ENCODE measurements at places on chromosomes 16 and 17.

- DNase-seq: no peak
Observed at GRCh38 chr17:50986989-50987660, 121.0 kb upstream of the TOB1 start.

DNA sequence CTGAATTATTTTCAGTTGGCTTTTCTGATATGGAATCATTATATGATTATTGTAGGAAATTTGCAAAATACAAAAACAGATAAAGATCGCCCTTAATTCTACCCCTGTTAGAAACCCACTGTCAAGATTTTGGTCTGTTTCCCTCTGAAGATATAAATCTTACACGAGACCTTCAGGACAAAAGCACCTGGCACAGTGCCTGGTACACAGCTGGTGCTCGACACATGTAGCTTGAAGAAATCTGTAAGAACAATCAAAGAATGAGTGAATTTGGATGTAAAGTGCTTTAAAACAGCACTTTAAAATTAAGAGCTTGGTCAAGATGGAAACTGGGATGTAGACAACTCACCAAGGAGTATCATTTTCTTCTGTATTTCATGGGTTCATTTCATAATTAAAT, 181.1 kb downstream of the C16orf78 start:
- DNase-seq: no peak

DNA sequence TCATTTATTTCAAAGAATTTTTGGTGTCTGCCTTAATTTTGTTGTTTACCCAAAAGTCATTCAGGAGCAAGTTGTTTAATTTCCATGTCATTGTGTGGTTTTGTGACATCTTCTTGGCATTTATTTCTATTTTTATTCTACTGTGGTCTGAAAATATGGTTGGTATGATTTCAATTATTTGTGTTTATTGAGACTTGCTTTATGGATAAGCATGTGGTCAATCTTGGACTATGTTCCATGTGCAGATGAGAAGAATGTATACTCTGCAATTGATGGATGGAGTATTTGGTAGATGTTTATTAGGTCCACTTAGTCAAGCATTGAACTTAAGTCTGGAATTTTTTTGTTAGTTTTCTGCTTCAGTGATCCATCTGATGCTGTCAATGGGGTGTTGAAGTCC, 383.0 kb downstream of the PMP22 start:
- no peak for DNase-seq

- DNase-seq: no peak
Observed at GRCh38 chr17:16383216-16383615, 2.3 kb downstream of the UBB start.

GRCh38 chr17:78789663-78790181, 7.6 kb upstream of the CYTH1 start:
- DNase-seq: no peak

GRCh38 chr16:85549766-85550421, 63.2 kb upstream of the GSE1 start:
- no peak for DNase-seq

GRCh38 chr16:27174007-27174406, 29.3 kb upstream of the KDM8 start:
- DNase-seq: no peak

DNA sequence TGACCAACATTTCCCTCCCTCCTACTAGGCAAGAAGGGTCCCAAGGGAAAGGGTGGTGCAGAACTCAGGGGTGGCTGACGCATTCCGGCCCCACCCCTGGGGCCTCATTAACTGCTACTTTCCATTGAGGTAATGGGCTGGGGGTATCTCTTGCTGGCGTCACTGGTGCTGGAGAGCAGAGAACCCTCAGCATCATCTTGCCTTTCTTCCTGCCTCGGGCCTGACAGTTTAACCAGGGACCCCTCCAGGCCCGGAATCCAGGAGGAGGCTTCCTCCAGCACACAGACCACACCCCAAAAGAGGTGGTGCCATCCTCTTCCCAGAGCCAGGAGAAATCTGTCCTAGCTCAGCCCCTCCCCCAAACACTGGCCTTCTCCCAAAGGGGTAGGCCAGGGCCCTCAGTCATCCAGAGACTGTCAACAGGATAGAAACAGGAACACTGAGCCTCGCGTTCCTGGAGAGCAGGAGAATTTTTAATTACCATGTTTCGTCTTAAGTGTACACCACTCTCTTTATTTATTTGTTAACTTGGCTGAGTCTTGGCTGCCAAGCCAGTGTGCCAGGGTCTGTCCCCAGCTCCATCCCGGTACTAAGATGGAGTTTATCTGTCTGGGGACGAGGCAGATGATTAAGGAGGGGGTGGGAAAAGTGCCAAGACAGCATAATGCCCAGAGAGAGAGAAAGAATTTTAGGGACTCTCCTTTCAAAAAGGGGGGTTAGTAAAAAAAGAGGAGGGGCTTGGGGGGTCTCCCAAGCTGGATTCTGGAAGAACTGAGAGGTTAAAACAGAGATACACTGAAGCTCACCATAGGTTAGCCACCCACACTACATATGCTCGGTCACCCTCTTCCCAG, 5.1 kb downstream of the ETV4 start:
- no peak for DNase-seq

GRCh38 chr16:17335826-17336529, 134.8 kb downstream of the XYLT1 start:
- DNase-seq: peak; percentile 46

GRCh38 chr17:57552114-57552624, 192.9 kb downstream of the CCDC182 start:
- DNase-seq: no peak

DNA sequence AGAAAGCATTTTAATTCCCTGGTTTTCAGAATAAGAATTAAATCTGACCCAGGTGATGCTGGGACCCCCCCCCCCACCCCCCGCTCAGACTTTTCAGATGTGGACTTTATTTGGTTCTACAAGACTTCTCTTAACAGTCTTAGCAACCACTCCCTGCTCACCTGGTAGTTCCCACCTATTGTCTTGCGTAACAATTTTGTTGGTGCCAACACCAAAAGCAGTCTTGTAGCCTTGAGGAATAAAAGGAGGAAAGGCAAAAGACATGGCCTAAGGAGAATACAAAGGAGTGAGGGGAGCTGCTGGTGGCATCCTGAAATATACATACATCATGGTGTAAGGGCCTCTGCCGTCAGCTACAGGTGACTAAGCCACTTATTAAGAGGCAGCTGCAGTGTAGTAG, 5.0 kb downstream of the TTLL6 start:
- no peak for DNase-seq

DNA sequence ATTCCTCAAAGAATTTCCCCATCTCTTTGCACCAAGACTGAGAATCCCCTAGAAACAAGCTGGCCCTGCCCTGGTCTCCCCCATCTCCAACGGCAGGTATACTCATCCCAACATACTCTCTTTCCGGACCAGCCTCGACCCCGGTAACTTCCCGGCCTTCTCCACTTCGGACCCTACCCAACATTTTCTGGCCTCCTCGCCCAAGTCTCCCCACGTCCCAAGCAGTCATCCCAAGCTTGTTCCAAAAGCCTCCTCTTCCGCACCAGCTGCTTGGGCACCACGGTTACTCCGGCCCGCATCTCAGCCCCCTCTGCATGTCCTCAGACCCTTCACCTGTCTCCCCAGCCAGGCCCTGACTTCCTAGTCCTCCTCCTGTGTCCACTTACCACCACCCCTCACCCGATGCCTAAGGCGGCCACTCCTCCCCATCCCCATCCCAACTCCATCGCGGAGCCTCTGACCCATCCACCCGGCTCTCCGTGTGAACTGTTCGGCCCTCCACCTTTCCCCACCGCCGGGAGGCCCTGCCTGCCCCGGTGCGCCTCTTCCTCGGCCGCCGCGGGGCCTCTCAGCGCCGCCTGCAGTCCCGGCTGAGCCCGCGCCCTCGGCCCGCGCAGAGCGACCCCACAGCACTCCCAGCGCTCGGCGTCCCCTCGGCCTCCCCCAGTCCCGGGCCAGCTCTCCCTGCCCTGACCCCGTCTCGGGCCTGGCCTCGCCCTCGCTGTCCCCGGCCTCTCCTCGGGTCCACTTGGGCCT, 994 bp downstream of the PITPNA start:
- no peak for DNase-seq

DNA sequence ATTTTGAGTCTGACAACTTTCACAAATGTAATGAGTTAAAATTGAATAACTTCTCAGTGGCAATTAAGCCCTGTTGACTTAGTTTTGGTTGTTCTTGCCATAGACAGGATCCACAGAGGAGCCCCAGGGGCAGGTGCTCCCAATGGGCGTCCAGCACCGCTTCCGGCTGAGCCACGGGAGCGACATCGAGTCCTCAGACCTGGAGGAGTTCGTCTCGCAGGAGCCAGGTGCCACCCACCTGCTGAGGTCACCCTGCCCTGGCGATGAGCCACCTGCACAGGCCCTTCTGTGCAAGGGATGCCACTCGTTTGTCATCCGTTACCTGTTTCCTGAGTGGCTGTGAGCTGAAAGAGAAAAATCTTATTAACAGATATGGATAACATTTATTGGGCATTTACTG, 10.7 kb downstream of the CCDC40 start:
- no peak for DNase-seq

DNA sequence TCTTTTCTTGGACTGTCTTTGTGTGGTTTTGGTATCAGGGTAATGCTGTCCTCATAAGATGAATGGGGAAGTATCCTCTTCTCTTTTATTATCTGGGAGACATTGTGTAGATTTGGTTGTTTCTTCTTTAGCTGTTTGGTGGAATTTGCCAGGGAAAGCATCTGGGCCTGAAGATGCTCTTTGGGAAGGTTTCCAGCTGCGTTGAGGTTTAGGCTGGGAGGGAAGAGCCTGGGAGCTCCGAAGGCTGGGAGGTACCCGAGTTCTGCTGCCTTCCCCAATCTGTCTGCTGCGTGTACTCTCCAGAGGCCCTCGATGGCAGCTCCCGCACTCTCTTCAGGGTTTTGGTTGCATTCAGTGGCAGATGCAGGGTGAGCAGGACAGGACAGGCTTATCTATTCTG, 25.6 kb upstream of the CRISPLD2 start:
- no peak for DNase-seq

- DNase-seq: no peak
Observed at GRCh38 chr17:33688771-33689170, 395.7 kb upstream of the ASIC2 start.

DNA sequence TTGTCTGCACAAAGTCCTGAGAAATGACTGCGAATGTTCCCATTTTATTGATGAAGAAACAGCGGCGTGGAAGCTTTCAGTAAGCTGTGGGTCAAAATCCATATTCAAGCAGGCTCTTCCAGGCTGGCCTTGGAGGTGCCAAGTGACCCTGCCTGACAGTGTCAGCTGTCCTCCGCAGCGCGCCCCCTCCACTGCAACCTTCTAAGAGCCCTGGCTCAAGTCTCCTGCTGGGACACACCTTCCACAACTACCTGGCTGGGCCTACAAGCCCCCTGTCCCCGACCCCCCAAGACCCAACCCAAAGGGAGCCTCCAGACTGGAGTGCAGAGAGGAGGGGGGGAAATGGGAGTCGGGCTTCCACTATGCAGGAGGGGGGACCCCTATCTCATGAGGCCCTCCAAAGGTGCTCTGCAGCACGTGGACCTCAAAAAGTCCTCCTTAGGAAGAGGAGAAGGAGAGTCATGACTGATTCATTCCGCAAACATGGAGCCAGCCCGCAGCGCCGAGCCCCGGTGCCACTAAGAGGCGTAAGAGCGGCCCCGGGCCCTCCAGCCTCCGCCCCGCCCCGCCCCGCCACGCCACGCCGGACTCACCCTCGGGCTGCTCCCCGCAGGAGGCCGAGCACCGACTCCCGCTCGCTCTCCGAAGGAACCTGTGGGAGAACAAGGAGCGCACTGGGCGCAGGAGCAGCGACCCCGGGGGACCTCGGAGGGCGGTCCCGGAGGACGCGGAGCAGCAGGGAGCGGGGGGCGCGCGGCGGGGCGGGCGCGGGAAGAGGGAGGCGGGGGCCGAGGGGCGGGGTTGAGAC, 574 bp downstream of the MPP3 start:
- DNase-seq: peak; percentile 12

- no peak for DNase-seq
Observed at GRCh38 chr16:23244122-23244521, 58.0 kb upstream of the SCNN1B start.

GRCh38 chr16:55444754-55445485, 34.1 kb upstream of the MMP2 start:
- peak; percentile 98 for DNase-seq

- no peak for DNase-seq
Observed at GRCh38 chr17:40553694-40554534, 11.4 kb downstream of the CCR7 start.

DNA sequence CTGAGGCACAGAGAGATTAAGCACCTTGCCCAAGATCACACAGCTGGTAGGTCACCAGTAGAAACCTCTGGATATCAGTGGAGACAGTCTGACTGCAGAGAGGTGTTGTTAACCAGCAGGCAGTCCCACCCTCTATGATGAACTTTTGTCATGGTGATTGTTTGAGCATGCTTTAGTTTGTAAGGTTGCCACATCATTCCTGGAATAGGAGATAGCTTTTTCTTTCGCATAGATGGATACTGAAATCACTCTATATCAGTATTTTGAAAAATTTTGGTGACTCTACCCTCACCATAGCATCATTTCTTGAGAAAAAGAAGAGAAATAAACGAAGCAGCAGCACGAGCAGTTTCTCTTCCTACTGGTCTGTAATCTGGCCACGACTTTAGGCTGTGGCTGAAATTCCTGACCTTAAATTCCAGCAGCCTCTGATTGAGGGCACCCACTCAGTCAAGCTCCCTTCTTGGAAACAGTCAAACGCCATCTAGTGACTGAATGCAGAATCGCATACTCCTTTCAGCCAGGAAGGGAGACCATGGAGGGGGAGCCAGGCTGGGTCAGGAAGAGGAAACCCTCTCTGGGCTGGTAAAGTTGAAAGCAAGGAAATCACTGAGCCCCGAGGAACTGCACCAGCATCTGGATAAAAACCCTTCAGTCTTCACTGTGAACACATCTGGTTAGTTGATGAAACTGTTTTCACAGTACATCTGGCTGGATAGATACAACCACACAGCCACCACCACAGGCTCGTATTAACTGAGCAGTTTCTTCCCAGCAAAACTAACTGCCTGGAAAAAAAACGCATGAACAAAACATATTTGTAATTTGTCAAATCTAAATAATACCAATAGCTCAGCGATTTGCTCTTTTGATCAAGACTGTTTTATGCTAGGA, 108.5 kb upstream of the XYLT1 start:
- DNase-seq: peak; percentile 54

DNA sequence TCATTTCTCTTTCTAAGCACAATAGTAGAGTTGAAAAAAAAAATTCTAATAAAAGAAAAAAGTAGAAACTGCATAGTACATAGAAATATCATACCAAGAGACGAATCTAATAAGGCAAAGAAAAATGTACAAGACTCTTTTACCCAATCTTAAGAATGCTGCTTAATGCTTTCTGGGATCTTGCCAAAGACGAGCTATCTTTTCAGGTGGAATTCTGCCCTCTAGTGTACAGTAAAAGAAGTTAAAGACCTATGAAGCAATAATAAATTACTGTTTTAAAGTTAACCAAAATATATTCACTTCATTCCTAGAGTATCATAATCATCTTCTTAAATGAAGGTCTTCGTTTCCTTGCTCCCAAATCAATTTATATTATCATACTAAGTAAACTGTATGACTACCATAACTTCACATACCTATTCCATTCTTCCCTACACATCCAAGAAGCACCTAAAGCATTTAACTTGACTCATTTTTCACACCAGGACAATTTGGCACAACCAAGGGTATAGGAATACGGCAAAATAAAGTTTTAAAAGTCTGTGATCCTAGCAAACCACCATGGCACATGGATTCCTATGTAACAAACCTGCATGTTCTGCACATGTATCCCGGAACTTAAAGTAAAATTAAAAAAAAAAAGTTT, 47.7 kb downstream of the CFDP1 start:
- DNase-seq: peak; percentile 69

- DNase-seq: no peak
Observed at GRCh38 chr17:36008998-36009665, 7.8 kb upstream of the CCL15 start.

Data from CD14-positive monocyte (primary cell).